ENCODE measurements at places on chromosomes 13 and 19.

DNA sequence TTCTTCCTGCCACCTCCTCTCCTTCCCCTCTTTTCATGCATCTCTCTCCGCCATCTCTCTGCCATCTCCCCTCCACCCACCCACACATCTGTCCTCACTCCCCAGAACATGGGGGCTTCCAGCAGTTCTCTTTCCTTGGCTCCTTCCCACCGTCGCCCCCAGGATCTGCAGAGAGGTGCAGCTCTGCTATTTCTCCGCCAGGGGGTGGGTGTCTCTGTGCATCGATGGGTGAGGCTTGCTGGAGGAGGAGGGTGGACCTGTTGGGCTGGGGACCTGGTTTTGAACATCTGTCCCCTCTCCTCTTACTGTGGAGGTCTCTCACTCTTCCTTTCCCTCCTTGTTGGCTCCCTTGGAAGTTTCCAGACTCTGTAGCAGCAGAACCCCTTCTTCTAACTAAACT lies 51.7 kb downstream of the MYH14 start:
- no peak for DNase-seq

GRCh38 chr19:41195675-41196497 lies 2.9 kb downstream of the CYP2S1 start:
- DNase-seq, result no peak

DNA sequence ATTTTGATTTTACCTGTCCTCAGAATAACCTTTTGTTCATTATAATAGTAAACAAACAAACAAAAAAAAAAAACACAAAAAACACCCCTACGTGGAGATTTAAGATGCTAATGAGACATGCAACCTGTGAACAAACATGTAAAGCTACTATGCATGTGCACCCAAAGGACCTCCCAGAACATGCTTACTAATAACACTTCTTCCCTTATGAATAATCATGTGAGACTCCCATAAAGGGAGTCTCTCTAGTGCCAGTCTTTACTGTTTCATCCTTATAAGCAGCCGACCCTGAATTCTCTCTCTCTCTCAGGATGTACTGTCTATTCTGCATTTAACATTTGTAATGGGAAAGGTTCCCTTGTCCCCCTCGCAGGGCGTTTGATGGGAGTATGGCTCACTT lies 1051.1 kb downstream of the PCDH17 start:
- DNase-seq, result no peak

DNA sequence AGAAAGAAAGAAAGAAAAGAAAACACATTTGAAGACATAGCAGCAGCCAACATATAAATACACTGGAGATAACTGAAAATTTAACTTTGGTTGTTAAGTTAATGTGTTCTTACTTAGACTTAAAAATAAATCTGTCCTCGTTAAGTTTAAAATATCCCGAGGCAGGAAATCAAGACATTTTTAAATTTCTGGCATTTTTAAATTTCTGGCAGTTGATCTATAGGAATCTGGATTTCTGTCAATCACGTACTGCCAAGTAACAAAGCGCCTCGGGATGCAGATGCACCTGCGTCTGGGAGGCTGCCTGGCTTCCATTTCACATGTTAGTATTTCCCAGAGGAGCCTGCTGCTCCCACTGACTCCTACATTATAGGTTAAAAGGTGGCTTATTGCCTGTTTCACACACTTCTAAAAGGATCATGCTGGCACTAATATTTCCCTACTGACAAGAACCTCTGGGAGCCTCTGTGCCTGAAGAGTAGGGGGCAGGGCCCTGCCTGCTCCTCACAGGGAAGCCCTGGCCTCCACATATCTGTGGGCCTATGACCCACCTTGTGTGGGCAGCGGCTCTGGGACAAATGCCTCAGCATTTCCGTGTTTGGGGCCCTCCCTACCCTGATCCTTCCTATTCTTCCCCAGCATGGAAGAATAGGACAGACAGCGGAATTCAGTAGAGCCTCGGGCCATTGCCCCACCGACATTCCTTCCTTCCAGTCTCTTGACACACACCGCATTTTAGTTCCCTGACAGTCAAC lies 62.8 kb upstream of the ATP12A start:
- DNase-seq, result no peak

DNA sequence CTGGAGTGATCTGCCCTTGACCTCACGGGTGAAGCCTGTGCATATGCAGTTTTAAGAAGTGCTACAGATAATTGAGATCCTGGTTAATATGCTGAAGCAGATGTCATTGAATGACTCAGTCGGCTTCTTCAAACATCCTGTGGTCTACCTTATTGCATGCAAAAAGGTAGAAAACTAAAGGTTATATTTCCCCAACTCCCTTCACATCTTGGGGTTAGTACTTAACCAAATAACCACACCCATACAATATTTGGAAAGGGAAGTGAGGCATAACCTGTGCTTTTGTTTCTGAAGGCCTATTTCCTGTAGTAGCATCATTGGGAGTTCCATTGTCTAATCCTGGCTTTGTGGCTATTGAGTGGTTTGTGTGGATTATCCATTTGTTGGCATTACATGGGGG lies 58.3 kb downstream of the RAP2A start:
- DNase-seq, result no peak

DNA sequence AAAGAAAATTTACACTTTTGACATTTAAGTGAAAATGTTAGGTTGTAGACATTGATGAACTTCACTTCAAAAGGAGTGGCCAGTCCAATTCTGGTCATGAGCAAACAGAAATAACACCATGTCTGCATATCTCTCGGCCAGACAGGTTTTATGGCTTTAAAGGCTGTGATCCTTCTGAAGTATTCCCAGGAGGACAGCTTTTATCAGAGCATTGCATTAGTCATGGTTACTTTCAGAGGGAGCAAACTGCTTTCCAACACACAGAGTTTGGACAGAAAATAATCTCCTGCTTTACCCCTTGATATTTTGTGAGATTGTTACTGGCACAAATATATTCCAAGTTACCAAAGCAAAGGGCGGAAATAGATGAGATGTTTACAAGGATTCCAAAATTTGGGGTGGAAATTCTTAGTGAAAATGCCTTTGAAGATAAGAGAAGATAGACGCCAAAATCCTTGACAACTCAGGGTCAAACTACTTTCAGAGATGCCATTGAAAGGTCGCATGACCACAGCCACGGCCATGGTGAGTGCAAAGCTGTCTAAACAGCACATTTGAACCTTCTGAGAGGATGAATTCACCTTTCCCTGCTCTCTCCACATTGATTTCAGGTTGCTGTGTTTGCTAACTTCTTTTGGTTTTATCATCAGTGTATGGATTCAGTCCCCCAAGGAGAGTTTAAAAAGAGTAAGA lies 584.5 kb upstream of the SGCG start:
- DNase-seq, result no peak

DNA sequence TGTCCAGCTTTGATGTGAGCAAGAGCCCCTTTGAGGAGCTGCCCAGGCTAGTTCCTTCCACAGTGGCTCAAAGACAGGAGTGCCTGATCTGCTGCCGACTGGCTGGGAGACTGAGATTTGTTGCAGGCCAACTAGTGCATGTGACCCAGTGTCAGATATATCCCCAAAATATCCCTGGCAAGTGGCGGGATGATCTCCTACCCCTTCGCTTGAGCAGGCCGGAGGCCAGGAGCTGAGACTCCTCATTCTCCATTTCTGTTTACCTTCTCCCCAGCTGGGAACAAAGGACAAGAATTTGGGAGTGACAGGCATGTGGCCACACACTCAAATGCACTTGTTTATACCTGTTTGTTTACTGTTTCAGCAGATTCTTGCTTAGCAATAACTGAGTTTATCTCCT lies 37.1 kb upstream of the XPO4 start:
- no peak for DNase-seq

GRCh38 chr13:58406545-58406944 lies 775.0 kb downstream of the PCDH17 start:
- DNase-seq, result no peak

DNA sequence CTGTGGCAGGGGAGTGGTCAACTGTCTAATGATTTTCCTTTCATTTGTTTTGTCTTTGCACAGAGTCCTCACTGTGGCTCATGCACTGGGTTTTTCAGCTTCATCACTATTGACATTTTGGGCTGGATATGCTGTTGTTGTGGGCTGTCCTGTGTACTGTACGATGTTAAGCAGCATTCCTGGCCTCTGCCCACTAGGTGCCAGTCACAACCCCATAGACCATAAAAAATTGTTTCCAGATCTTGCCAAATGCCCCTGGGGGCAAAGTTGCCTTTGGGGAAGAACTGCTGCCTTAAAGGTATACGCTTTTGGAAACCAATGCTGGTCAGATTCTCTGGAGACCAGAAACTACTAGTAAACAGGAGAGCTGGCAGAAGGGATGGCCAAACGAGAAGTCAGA lies 310.4 kb downstream of the SPRY2 start:
- DNase-seq, result no peak

DNA sequence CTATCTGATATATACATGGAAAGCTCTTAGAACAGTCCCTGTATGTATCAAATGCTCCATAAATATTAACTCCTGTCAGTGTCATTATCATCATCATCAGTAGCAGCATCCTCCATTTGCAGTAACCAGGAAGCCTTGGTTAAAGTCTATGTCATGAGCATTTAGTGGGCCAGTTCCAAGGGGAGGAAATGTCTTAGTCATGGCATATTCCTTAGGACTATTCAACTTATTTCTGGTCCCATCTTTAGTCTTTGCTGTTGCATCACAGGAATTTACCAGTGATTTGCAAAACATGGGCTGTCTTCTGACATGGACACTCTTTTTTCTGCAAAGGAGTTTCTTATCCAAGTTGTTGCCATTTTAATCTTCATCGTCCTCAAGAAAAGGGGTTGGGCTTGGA lies 98.4 kb downstream of the WDFY2 start:
- DNase-seq, result no peak

GRCh38 chr19:50759886-50760285 lies 10.4 kb upstream of the GPR32 start:
- DNase-seq, result no peak

GRCh38 chr19:2770055-2771013 lies 12.7 kb downstream of the SGTA start:
- DNase-seq, result no peak

DNA sequence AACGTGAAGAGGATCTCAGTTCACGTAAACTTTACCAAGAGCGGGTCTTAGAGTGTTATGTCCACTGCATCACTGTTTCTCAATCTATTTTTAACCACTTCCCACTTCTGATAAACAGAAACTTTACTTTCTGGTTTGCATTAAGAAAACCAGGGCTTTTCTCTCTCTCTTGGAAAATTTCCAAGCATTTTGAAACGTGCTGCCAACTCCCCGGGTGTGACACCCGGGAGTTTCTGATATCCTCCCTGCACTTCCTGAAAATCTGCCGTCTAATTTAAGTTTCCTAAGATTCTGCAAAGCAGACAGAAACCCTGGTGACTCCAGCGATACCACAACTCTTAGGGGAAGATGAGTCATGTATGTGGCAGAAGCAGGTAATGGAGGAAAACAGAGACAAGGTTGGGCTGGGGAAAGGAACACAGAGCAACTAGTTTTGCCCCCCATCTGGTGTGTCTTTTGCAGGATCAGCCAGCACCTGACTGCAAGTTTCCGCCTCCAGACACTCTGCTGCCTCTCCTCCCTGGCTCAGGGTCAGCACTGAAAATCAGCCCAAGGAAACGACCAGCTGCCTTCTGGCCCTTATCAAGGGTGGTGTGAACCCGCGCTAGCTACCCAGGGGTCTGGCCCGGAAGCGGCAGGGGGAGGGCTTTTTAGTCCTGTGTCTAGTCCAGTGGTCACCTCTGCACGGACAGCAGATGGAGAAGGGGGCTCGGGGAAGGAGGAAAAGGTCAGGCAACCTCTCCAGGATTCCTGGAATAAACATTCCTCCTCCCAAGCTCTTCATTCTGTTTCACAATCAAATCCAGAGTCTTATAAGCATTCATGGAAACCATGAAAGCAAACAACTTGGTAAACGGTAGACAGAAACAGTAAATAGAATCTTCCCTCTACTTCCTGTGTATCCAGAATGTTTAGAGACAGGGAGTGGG lies 11.3 kb upstream of the FFAR2 start:
- DNase-seq, result peak; percentile 31

DNA sequence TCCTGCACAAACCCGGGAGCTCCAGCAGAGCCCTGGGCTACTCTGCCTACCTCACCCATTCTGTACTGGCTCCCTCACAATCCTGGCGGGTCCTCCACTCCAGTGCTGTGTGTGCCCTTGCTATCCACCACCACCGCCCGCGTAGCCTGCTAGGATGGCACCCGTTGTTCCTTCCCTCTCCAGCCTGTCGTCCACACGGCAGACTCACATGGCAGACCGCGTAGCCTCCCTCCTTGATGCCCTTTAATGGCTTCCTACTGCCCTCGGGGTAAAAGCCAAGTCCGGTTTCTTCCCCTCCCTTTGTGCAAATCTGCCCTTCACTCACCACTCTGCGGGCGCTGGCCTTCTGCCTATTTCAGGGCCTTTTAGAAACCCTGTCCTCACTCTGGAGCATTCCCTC lies 106.6 kb downstream of the RAB20 start:
- no peak for DNase-seq

- DNase-seq, result no peak
Observed at GRCh38 chr19:15923702-15924101, 10.6 kb downstream of the CYP4F11 start.

DNA sequence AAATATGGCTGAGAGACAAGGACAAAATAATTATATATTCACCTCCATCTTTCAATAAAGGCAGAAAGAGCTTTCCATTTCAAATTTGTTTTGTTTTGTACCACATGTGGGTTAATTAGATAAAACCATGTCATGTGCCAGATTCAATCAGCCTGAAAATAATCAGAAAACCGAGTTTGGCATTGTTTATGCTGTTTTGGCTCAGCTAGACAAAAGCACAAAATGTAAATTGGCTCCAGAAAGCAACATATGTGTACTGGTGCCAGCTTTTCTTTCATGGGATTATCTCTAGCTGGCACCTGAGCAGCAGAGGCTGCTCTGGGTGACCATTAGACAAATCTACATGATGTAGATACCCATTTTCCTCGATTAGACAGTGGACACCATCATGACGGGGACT lies 9.2 kb upstream of the DNAJC15 start:
- no peak for DNase-seq

DNA sequence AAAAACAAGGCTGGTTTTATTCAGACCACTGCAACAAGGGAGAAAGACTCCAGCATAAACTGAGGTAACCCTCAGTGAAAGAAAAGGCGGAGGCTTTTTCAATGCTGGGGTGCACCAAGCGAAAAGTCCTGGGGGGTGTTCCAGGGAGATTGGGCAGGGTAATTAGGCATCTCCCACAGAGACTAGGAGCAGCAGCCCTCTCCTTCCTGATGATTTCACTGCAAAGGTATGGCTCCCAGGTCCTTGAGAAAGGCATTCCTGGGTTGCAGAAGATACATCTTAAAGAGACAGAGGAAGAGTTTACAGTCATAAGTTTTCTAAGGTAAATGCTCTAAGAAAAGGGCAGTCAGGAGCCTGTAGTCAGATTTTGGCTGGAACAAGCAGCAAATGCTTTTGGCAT lies 412.0 kb downstream of the FOXO1 start:
- no peak for DNase-seq

DNA sequence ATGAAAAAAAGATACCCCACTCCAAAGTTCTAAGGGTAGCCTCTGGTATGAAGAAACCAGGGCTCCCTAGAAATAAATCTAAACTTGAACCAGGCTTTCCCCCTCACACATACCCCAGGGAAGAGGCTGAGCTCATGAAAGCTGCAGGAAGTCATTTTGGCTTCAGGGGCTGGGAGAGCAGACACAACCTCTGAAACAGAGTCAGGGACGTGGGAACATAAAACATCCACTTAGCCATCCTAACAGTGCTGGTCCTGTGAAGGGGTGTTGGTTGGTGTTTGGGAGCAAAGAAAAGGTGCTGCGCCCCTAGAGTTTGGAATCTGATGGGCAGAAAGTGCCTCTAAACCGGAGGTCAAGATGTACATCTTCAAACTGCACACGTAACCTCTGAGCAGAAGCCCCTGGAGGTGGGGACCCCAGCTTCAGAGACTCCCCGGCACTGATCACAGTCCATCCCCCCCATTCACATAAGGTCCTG lies 15.8 kb downstream of the RAB3D start:
- no peak for DNase-seq

GRCh38 chr19:43555185-43555770 lies 20.0 kb downstream of the XRCC1 start:
- peak; percentile 85 for DNase-seq
